Activated gamma-delta T cell treated with anti-CD3 and anti-CD28 coated beads, Interleukin-2, amount 50 U/mL, for 16 hours (primary cell): ENCODE measurements at places on chromosomes 11 and 22.
A peak's percentile ranks its signal among the peaks of the same experiment; 100 is the strongest.

- no peak for DNase-seq
These were observed 80.5 kb upstream of the GDPD4 start for GRCh38 chr11:77381729-77382665.

- DNase-seq, result no peak
These were observed at the start of gene CELSR1 for GRCh38 chr22:46537225-46537945. CELSR1 (minus strand) TSS chr22:46537620; CDS start chr22:46537170, 450 bp downstream.

DNA sequence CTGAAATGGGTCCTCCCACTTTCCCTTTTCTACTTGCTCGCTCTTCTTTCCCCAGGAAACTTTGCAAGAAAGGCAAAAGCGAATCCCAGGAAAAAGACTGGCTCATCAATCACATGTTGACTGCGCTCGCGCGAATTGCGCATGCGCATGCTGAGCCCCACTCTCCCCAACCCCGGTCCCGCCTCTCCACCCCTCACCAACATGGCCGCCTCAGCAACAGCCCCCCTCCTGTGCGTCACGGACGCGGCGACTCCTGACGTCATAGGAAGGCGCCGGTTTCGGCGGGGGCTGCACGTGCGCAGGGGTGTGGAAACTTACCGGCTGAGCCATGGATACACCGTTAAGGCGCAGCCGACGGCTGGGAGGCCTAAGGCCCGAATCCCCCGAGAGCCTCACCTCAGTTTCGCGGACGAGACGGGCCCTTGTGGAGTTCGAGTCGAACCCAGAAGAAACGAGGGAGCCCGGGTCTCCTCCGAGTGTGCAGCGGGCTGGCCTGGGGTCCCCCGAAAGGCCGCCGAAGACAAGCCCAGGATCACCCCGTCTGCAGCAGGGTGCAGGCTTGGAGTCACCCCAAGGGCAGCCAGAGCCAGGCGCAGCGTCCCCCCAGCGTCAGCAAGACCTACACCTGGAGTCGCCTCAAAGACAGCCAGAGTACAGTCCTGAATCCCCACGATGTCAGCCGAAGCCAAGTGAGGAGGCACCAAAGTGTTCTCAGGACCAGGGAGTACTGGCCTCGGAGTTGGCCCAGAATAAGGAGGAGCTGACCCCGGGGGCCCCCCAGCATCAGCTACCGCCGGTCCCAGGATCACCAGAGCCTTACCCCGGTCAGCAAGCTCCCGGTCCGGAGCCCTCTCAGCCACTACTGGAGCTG, at the start of gene CCDC86:
Gene CCDC86 (plus strand): TSS at position 317 of the 871 bp plus-strand sequence. CDS start 12 bp downstream, at position 329.
- peak; percentile 98 for DNase-seq

- peak; percentile 79 for DNase-seq
These were observed 814 bp downstream of the NPAS4 start for GRCh38 chr11:66421492-66422205.

GRCh38 chr11:16881074-16881709, 133.0 kb downstream of the PLEKHA7 start:
- DNase-seq, result no peak

- DNase-seq, result no peak
These were observed 65.4 kb downstream of the MICAL2 start for GRCh38 chr11:12175694-12176241.

- DNase-seq, result no peak
These were observed 13.0 kb upstream of the UBASH3B start for GRCh38 chr11:122642472-122642922.

DNA sequence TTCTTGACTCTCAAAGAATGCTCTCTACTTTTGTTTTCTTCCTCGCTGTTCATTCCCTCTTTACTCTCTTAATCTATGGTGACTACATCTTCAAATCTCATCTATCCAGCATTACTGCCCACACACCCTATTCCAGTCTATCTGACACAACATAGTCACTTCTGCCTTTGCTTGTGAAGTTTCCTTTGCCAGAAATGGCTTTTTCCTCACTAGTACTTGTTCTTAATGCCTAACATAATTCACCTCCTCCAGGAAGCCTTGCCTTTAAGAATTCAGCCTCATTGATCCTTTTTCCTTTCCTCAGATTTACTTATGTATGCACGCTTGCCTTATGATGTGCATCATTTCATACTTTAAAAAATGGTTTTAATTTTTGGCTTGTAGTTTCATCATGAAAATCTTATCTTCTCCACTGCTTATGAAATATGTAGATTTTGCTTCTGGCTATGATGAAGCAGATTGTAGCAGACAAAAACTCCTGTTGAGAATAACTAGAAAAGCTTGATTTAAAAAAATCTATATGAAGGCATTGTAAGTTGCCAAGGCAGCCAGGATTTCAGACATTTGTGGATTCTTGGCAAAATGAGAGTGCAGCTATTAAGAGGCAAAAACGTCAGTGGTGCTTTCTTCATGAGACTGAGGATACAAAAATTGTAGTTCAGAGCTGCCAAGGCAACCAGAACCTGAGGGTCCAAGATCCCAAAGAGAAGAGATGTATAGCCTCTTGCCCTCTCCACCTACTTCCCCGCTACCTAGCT, 31.8 kb downstream of the RNF169 start:
- no peak for DNase-seq

DNA sequence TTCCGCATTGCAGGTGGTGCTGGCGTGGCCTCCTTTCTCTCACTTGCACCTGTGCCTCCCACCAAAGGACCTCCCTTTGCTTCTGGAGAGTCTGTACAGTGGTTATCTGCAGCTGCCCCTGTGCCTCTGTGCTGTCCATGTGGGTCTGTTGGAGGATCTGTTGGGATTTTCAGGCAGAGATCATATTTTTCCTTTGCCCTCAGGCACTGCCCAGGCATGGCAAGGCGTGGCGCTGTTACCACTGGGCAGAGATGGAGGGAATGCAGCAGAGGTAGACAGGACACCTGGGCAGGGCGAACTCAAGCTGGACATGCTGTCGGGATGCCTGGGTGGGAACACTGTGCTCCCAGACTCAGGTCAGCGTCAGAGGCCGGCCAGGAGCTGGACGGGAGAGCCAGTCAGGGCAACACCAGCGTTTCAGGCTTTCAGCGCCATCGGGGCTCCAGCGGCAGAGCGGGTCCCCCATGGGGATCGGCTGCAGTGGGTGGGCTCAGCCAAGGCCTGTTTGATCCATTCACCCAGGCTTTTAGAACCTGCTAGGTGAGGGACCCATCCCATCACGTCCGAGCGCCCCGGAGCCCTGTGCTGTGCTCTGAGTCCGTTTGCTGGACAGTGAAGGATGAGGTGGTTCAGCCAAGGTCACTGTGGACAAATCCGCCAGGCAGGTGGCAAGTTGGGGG, 718.9 kb downstream of the BRD1 start:
- no peak for DNase-seq

DNA sequence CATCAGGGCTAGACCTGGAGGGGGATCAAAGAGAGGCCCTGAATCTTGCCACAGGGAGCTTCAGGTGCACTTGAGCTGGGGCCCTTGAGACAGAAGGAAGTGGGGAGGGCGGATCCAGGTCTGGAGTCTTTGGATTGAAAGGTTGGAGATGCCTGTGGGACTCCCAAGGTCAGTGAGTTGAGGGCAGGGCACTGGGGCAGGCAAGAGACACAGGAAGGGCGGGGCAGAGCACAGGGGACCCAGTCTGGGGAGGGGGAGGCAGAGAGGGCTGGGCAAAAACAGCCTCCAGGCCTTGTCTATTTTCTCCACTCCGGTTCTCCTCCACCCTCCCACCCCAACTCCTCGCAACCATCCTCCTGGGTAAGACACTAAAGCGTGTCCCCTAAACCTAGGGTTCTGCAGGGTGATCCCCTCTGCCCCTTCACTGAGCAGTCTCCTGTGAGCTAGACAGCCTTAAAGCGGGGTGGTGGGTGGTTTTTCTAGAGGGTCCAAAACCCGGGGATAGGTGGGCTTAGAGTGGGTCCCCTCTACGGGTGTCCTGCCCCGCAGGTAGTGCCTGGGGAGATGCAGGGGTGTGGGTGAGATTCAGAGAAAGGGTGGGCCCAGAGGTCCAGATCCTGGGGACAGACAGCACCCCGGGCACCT, 38.6 kb upstream of the CELSR1 start:
- no peak for DNase-seq

DNA sequence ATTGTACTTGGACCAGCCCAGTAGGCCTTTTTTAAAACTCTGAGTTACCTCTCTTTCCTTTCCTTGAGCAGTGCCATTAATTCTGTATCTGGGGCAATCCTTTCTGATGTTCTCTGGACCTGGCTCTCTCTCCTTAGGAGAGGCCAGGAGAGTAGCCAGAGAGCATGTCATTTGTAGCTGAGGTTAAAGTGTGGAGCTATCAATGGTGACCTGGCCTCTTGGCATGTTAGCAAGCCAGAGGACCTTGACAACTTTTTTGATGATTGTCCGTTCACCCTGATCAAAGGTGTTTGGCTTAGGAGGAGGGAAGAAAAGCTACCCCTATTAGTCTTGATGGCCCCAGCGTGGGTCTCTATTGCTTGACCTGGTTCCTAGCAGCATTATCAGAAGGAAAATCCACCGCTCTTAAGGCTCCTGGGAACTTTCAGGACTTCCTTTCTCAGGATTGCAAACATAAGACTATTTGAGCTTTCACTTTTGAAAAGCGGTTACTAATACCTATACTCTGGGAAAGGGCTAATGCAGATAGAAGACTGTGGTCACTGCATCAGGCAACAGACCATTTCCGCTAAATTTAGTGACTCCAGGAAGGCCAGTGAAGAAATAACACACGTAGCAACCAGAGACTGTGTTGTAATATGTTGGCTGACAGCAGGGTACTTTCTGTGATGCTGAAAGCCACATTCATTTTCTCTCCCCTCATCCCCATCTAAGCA, 18.2 kb downstream of the LIMK2 start:
- DNase-seq, result no peak

DNA sequence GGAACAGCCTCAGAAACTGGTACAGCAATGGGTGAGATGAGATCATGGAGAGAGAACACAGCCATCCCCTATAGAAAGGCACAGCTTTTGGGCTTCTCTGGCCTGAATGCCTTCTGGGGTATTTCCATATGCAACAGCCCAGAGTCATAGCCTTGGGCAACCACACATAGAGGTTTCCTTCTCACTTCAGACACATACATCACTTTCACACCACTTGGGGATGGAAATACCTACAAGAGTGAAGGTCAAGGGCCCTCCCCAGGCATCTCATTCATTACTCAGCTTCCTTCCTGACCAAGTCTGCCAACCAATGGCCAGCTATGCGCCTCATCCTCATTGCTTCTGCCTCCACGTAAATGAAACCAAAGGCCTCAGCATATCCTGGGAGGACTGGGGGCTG, 17.7 kb upstream of the OLFML1 start:
- no peak for DNase-seq

DNA sequence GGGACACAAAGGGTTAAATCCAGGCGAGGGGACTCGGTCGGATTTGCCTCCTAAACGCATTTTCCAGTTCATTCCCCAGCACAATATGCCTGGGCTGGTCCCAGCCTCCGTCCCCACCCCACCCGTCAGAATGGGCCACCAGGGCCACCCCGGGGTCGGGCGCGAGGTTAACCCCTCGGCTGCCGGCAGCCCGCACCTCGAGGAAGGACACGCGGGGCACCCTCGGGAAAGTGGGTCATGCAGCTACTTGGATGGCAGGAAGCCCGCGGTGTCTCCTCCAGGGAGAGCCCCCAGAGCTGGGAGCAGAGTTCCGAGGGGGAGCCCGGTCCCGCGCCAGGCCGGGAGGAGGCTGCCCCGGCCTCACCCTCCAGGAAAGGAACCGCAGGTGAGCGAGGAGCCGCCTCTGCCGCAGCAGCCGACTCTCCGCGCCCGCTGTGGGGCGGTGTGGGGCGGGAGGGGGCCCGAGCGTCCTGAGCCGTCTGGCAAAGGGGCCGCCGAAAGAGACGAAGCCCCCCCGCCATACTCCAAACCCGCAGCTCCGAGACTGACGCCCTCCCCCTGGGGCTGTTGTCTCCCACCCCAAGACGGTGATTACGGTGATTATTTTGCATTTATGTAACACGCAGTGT, 1.4 kb downstream of the NECTIN1 start:
- no peak for DNase-seq

DNA sequence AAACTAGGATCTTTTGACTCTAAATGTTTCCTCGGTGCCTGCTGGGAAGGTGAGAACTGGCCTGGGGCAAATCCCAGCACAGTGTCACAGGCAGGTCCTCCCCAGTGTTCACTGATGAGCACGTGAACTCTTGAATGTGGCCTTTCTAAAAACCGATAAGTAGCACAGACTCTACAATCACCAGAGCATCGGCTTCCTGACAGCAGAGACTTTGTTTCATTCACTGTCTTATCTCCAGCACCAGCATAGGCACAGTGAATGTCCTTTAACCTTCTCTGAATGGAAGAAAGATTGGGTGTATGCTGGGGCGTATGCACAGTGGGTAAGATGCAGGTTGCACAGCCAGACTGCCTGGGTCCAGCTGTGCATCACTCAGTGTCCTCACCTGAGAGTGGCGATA, 59.3 kb upstream of the EIF3D start:
- no peak for DNase-seq

DNA sequence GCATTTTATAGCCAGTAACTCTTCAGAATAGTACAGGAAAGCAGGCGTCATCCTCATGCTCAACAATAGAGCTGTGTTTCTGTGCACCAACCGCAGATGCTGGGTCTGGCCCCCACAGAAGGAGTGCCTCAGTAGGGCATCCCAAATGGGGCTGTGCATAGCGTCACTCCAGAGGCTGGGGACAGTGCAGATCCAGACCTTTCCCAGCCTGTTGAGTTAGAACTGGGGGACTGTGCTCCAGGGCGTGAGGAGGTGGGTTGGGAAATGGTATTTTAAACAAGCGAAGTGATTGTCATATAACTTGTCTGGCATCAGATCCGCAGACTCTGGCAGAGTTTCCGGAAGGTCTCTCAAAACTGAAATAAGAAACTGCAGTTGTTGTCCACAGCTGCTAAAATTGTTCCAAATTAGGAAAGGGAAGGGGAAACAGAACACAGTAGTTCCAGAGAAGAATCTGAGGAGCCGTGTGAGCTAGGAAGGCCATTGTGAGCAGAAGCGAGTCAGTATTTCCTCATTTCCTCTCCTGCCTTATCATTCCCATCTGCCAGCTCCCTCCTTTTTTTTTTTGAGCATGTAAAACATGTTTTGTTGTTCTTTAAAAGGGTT, 52.2 kb downstream of the JAM3 start:
- no peak for DNase-seq

DNA sequence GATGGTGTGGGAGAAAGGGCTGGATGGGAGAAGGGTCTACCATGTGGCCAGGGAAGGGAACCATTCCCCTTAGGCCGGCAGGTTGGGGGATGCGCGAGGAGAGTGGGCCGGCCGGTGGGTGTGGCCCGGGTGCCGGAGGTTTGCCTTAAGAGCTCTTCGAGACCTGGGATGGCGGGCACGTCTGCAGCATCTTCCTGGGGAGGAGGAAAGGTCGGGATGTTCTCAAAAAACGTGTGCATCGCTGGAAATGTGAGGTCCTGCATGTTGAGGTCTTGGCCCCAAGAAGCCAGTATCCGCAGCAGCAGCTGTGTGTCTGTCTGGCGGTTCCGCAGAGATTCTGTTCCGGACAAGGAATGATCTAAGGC, 1.4 kb downstream of the NAV2 start:
- no peak for DNase-seq

DNA sequence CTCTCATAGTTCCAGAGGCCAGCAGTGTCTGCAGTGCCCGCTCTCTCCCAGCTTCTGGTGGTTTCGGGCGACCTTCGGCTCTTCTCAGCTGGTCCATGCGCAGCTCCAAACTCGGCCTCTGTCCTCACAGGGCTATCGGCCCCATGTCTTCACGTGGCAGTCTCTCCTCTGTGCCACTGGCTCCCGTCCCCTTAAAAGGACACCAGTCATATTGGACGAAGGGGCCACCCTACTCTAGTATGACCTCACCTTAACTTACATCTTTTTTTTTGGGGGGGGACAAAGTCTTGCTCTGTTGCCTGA, 13.8 kb downstream of the LTO1 start:
- no peak for DNase-seq
